Activated T-cell treated with anti-CD3 and anti-CD28 coated beads, Interleukin-2, amount 50 U/mL, for 72 hours (primary cell): ENCODE measurements at places on chromosomes 6 and 20. TPM values are rescaled to one million over a fixed set of nuclear protein-coding genes. Genes with fewer than 3 reads are reported as not detected.
A peak's percentile ranks its signal among the peaks of the same experiment; 100 is the strongest.

DNA sequence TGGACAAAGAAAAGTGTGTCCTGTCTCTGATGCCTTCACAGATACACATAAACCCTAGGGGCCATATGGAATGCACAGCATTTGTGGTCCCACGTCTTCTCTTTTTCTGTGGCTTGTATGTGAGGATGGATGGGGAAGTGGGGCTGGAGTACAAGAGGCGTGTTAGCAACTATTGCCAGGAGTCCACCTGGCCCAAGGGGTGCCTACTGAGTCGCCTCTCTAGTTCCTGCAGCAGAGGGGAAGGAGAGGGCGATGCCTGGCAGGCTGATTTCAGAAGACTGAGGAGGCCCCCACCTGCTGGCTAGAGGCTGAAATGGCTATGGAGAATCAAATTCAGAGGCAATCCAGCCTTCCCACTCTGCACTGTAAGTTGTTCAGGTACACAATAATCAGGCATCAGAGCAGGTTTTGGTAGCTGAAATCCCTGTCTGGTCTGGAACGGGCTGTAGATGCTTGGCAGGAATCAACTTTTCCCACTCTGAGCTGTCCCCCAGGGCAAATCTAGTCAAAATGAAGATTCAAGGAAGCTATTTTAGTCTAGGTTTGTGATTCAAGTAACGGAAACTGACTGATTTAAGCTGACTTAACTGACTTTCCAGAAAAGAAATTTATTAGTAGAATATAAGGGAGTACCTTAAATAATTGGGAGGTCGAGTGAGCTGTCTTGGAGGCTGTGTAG, 14.9 kb upstream of the PPARD start:
- peak overlapping the region; percentile 59 for H3K27ac ChIP-seq
- DNase-seq, result peak; percentile 77
- no peaks in the 10 kb centered on the region for H3K27me3 ChIP-seq
- H3K4me3 ChIP-seq, result no peak overlapping the region
- peaks cover 22% of the 10 kb centered on the region for H3K4me1 ChIP-seq
- peaks cover 14% of the 10 kb centered on the region for H3K36me3 ChIP-seq

DNA sequence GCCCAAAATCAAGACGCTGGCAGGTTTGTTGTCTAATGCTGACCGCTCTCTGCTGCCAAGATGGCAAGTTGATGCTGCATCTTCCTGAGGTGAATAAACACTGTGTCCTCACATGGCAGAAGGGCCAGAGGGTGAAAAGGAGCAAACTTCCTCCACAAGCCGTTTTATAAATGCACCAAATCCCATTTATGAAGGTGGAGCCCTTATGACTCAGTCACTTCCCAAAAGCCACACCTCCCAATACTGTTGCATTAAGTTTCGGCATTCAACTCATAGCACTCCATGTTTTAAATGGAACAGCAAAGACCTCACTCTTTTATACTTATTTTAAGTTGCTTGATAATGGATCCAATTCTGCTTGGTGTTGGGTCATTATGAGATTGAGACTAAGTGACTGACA, 316.6 kb downstream of the RFPL4B start:
- no peak overlapping the region for H3K27ac ChIP-seq
- H3K4me1 ChIP-seq, result no peaks in the 10 kb centered on the region
- no peaks in the 10 kb centered on the region for H3K27me3 ChIP-seq

GRCh38 chr20:23680146-23680545, 8.7 kb downstream of the CST4 start:
- H3K4me3 ChIP-seq, result no peak overlapping the region
- H3K27me3 ChIP-seq, result no peaks in the 10 kb centered on the region
- no peaks in the 10 kb centered on the region for H3K36me3 ChIP-seq
- no peak overlapping the region for H3K27ac ChIP-seq
- DNase-seq, result no peak
- no peaks in the 10 kb centered on the region for H3K4me1 ChIP-seq

DNA sequence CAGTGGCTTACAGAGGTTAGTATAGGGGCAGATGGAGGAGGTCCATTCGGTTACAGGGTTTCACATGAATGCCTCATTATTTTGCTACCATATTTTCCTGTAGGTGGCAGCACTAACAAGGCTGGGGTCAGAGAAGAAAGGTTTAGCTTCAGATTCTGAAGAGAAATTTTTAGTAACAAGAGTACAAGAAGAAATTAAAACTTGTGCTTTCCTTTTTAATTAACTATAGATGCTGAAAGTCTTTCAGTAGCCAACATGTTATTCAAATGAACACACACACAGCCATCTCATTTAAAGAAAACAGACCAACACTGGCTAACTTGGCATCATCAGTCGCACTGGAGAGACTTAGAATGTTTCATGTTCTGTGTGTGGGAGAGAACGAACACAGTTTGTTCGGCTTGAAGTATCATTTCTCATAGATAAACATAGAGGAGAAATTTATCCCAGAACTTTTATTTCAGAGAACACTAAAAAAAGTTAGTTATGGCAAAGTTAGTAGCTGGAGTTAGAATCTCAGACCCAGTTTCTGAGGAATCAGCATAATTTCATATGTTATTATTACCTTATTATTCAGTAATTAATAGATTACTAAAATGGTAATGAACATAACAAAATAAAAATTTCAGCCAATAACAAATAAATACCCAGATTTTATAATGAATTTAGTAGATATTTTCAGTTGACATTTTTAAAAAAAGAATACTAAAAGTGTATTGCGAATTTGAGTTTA, 314.0 kb upstream of the RSPO3 start:
- no peak overlapping the region for H3K4me3 ChIP-seq
- peaks cover 7% of the 10 kb centered on the region for H3K27me3 ChIP-seq
- no peak for DNase-seq
- no peaks in the 10 kb centered on the region for H3K36me3 ChIP-seq
- H3K4me1 ChIP-seq, result no peaks in the 10 kb centered on the region

- H3K36me3 ChIP-seq, result no peaks in the 10 kb centered on the region
- no peaks in the 10 kb centered on the region for H3K4me1 ChIP-seq
- H3K27me3 ChIP-seq, result no peaks in the 10 kb centered on the region
- no peak overlapping the region for H3K27ac ChIP-seq
- no peak for DNase-seq
These were observed 33.8 kb downstream of the ZNF217 start for GRCh38 chr20:53559816-53560215.

DNA sequence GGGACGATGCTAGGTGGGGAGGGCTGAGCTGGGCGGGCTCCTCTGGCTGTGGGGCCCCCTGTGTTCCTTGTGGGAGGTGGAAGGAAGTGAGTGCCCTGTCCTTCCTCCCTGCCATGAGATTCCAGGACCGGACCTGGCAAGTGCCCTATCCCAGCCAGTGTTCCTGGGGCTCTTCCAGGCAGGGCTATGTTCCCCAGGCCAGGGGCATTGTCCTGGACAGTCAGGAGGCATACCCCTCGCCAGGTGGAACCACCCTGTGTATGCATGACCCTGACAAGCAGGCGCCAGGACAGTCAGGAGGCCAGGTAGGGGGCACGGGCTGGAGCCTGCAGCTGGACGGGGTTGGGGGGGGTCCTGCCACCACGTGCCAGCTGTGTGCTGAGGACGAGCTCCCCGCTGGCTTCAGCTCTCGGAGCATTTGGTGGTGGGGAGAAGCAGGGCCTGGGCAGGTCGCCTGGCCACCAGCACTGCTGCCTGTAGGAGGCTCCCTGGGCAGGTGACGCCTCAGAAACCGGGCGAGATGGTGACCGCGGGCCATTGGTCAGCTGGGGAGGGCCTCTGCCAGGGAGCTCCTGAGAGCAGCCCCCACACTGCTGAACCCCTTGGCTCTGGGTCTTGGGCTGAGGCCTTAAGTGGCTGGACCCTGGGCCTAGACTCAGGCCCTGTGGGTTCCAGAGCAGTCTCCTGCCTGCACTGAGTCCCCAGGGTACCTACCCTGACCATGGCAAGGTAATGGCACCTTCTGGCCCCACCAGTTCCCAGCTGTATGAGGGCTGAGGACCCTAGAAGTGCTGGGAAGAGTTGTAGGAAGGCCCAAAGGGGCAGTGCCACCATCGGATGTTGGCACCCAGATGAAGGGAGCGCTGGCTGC, 694 bp downstream of the SLC17A9 start:
- H3K27me3 ChIP-seq, result no peaks in the 10 kb centered on the region
- H3K4me1 ChIP-seq, result peaks cover 27% of the 10 kb centered on the region
- H3K4me3 ChIP-seq, result peak overlapping the region; percentile 86
- peaks cover 17% of the 10 kb centered on the region for H3K36me3 ChIP-seq
- no peak for DNase-seq

DNA sequence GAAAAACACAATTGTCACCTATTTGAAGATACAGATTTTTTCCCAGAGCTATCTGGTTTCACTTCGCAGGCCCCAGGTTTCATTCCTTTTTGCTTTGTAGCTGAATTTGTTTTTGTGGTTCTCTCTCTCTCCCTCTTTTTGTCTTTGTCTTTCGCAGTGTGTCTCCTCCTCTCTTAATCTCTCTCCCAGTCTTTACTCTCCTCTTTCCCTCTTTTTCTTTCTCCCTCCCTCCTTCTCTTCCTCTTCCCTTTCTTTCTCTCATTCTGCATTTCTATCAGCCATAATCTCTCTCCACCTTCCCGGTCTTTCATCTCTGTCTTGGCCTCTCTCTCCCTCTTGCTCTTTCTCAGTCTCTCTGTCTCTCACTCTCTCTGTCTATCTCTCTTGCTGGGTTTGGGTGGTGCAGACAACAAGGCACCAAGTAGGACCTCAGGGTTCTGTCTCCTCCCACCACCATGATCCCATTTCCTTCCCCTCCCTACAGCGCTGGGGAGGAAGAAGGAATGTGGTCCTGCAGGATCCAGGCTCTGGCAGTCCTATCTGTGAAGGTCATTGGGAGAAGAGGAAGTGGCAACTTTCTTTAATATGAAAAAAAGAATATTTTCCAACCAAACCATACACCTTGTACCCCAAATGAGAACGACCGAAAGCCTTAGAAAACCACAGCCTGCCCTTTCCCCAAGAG, 63.2 kb downstream of the BANF2 start:
- no peak overlapping the region for H3K4me3 ChIP-seq
- peaks cover 6% of the 10 kb centered on the region for H3K27me3 ChIP-seq
- no peak for DNase-seq
- no peaks in the 10 kb centered on the region for H3K36me3 ChIP-seq
- H3K4me1 ChIP-seq, result no peaks in the 10 kb centered on the region
- no peak overlapping the region for H3K27ac ChIP-seq

- H3K27ac ChIP-seq, result peak overlapping the region; percentile 91
- peaks cover 73% of the 10 kb centered on the region for H3K4me1 ChIP-seq
- H3K36me3 ChIP-seq, result peaks cover 10% of the 10 kb centered on the region
These were observed 5.2 kb downstream of the TMEM30A start for GRCh38 chr6:75279418-75279817.

GRCh38 chr6:131807321-131807643, 538 bp upstream of the ENPP1 start:
- peaks cover 24% of the 10 kb centered on the region for H3K4me1 ChIP-seq
- peak overlapping the region; percentile 48 for H3K27ac ChIP-seq
- no peak for DNase-seq
- H3K27me3 ChIP-seq, result peaks cover 75% of the 10 kb centered on the region

GRCh38 chr6:90947184-90948064, 360.6 kb upstream of the MAP3K7 start:
- H3K27me3 ChIP-seq, result no peaks in the 10 kb centered on the region
- no peak overlapping the region for H3K27ac ChIP-seq
- no peaks in the 10 kb centered on the region for H3K36me3 ChIP-seq
- DNase-seq, result no peak
- no peak overlapping the region for H3K4me3 ChIP-seq

DNA sequence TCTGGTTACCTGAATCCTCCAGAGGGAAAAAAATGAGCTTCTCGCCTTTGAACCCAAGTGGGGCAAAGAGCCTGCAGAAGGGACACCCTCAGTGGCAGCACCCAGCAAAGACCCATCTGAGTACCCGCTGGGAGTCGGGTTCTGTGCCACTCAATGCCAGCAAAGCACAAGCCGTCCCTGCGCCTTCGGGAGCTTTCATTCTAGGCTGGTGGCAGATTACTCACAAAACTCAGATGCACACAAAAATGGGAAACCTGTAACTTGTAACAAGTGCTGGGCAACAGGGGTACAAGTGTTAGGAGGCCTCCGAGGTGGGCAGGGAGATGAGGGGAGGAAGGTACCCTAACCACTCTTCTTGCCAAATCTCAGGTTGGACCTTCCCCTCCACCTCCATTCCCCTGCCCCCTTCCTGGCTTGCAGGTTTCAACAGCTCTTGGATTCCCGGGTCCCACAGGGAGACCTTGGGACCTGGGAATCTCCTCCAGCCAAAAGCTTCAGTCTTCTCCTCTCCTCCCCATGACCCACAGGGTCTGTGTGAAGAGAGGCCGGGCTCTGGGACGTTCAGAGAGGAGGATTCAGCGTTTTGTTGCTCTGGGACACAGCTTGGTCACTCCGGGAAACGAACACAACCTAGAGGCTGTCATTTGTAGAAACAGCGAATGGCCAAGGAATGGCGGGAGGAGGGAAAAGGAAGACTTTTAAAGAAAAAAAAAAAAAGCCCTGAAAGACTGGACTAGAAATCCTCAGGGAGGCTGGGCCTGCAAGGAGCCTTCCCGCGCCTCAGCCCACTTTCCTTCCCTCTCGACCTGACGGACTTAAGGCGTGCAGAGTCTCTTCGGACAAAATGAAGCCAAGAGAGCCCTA, 1.2 kb upstream of the PARD6B start:
- no peak overlapping the region for H3K27ac ChIP-seq
- no peak for DNase-seq
- no peaks in the 10 kb centered on the region for H3K27me3 ChIP-seq
- H3K36me3 ChIP-seq, result peaks cover under 1% of the 10 kb centered on the region
- peaks cover 44% of the 10 kb centered on the region for H3K4me1 ChIP-seq

DNA sequence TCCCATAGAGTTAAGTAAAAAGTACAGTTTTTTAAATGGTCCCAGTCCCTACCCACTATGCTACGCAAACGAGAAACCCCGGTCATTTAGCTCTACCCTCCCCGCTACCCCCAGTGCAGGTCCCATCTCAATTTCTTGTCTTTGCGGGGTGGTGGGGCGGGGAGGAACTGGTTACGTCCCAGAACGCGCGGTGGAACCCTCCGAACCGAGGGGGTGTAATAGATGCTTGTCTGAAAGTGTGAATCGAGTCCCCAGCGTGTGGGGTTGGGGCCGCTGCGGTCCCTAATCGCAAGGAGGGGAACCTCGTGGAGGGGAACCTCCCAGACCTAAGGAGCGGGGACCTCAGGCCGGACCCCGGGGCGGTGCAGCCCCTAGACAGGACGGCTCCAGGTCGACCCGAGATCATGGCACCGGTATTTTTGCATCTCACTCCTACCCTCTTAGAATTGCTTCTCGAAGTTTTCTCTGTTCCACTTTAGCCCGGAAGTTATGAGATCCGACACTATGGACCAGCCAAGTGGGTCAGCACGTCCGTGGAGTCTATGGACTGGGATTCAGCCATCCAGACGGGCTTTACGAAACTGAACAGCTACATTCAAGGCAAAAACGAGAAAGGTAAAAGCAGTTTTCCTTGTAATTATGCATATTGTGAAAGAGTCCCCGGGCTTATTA, 779 bp downstream of the HEBP2 start:
- H3K4me1 ChIP-seq, result peaks cover 26% of the 10 kb centered on the region
- peaks cover 17% of the 10 kb centered on the region for H3K36me3 ChIP-seq
- peak overlapping the region; percentile 81 for H3K4me3 ChIP-seq
- DNase-seq, result no peak

KCNQ2 gene
- 0.65 TPM for total RNA-seq

TRPC4AP gene
- total RNA-seq, result 78.6 TPM

ENPP4 gene
- 5.8 TPM for total RNA-seq

CBLN4 gene
- total RNA-seq, result not detected

SUPT3H gene
- total RNA-seq, result 18.5 TPM

CYP24A1 gene
- not detected for total RNA-seq

ZHX3 gene
- 11.5 TPM for total RNA-seq

CENPW gene
- total RNA-seq, result 44.9 TPM
